ENCODE measurements at places on chromosomes 16 and 17.

DNA sequence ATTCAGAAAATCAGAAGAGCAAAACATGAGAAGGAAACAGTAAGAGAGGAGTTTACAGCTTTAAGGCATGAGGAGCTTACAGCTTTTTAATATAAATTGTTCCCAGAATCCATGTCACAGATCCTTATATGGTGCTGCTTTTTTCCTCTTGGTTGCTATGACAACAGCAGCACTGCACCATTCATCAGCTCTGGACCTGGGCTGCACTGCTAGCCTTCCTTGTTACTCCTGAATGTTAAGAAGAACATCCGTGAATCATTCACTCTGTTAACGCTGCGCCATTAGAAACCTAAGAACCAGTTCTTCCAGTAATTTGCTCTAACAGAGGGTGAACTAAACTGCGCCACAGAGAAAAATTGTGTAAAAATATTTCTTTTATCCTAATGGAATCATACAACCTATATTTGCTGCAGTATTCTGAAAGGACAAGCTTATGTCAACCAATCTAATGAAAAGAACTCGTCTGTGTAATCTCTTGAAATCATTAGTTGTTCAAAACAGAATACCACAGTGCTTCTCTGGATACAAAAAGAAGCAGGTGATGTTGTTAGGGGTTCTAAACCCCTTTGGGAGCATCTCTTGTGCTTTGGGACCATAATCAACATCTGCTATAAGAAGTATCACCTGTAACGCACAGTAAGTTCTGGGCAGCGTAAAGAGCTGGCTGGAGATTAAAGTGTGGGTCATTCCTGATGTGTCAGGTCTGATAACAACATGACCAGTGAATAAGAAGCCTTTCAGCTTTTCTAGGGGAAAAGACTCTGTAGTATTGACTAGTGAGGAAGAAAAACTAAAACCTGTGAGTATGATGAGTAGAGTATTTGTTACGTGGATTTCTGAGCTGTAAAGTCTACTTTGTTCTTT lies 151.2 kb downstream of the TANC2 start:
- no peak for DNase-seq

GRCh38 chr17:17384291-17384615 lies 81.1 kb downstream of the NT5M start:
- DNase-seq = no peak

DNA sequence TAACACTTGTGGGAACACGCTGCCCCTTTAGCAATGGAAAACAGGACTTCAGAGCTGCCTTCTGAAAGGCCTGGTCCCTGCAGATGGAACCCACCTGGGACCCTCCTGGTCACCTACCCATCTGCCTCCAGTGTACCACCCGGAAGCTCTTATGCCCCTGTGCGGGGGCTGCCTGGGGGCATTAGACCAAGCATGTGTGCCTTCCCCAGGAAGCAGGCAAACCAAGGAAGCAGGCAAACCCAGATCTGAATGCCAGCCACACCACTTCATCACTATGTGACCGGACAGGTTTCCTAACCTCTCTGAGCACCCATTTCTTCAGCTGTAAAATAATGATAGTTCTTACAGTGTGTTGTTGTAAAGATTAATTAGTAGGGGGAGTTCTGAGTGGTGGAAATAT lies 20.8 kb upstream of the LRRC37A3 start:
- DNase-seq = no peak

DNA sequence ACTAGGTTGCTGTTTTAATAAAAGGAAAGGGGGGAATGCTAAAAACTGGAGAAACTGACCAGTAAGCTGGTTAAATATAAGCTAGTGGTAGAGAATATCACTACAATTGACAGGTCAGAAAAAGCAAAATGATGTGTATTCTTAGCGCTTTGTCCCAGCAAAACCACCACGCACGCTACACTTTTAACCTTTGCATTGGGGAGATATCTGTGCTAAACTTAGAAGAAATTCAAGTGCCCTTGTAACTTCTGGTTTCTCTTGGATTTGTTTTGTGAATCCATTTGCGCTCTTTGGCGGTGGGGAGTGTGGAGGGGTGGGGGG lies 1.4 kb downstream of the GAN start:
- no peak for DNase-seq

GRCh38 chr17:64328036-64328858 lies 62.4 kb downstream of the PECAM1 start:
- DNase-seq = no peak

GRCh38 chr17:17356931-17357270 lies 53.7 kb downstream of the NT5M start:
- DNase-seq = no peak

DNA sequence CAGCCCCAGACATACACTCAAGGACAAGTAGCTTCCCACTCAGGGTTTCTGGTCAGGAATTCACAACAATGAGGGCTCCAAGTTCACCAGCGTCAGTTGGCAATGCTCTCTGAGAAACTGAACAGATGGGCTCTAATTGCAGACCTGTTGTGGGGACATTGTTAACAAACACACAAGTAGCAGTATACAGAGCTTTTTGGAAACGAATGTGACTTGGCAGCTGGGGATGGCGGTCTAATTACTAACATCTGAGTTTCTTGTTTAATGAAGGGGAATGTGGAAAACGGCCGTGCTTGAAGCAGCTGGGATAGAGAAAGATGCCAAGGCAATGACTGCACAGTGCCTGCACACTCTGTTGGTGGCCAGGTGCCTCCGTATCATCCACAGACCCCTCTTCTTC lies 316.1 kb upstream of the IRX3 start:
- DNase-seq = no peak

- no peak for DNase-seq
Measured at GRCh38 chr17:3543453-3543852, 14.2 kb downstream of the TRPV3 start.

DNA sequence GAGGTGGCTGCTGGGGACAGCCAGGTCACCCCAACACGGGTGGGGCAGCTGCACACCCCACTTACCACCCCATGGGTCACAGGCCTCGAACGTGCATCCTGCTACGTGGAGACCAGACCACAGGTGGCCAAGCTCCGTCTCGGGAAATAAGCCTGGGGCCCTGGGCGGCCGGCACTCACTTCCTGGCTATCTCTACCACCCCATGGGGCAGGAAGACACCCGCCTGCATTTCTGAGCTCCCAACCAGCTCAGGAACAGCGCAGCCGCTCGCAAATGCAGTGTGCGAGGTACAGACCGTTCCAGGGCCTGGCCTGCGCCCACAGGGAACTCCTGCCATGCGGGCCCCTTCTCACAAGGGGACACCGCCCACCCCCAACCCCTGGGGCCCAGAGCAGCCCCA lies 4.9 kb upstream of the GNG13 start:
- no peak for DNase-seq

DNA sequence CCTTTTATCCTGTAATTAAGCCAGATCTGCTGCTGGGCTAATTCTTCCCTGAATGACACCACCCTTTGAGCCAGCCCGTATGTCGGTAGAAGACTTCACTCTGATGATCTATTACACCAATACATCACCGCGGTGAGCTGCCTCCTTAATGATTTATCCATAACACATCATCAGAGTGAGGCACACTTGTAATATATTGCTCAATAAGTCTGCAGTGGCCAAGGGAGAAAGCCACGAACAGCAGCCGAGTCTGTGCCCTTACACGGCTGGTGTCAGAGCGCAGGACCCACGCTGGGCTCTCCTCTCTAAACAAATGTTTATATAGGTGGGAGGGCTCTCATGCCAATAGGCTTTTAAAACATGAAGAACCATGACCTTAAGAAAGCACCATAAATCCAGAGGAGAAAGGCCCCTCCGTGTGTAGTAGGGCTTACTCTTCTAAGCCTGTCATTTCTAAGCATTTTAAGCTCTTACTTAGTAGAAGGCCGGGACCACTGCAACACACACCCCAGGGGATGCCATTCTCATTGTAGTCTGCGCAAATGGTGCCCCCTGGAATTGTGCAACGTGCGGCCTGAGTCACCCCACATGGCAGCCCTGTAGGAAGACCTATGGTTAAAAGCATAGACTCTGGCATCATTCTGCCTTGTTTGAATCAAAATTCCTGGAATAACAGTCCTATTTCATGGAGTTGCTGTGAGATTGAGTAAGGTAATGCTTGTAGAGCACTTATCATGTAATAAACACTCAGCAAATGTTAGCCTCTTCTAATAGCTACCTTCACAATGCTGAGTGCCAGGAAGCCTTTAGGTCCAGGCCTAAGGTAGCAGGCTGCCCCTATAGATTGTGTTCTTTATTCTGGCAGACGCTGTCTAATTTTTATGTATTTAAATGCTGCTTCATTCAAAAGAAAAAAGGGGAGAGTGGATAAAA lies 26.1 kb downstream of the MRPS23 start:
- DNase-seq = no peak

GRCh38 chr17:65853816-65854215 lies 292.4 kb upstream of the AXIN2 start:
- DNase-seq = no peak

DNA sequence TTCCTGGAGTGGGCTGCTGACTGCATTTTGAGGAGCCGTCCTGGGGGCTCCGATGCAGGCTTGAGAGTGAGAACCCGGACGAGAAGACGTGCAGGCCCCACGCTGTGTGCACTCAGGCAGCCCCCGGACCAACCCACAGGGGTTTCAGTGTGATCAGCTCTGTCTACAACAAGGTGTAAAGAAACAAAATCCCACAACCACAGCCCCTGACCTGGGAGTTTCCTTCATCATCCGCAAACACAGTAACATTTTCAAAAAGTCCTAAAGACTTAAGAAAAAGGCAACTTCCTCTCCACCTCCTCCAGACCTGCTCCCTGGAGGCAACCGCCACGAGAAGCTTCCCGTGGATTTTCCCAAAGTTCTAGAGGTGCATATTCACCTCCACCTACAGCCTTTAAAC lies 15.4 kb upstream of the MEAK7 start:
- DNase-seq = no peak

DNA sequence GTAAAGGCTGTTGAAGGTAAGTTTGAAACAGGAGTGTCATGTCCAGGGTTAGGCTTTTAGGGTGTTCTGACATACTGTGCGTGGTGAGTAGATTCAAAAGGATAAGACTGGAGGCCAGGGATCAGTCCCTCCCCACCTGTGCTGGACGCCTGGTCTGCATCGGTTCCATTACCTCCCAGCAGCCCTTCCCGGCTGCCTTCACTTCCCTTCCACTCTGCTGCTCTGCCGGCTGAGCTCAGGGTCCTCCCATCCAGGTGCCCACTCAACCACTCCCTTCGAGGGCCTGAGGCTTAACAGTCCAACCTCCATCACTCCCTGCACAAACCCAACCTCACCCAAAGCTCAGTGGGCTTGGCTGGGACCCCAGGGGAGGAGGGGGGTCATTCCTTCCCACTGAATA lies 4.1 kb upstream of the SLC5A10 start:
- DNase-seq = no peak

- no peak for DNase-seq
Measured at GRCh38 chr17:82269138-82269881, 4.2 kb downstream of the CSNK1D start.

- no peak for DNase-seq
Measured at GRCh38 chr16:58152246-58152868, 23.2 kb upstream of the CFAP20 start.

GRCh38 chr16:20614186-20615141 lies 38.3 kb upstream of the ACSM2B start:
- DNase-seq = no peak

- DNase-seq = no peak
Measured at GRCh38 chr17:2064520-2064971, 9.6 kb downstream of the HIC1 start.

DNA sequence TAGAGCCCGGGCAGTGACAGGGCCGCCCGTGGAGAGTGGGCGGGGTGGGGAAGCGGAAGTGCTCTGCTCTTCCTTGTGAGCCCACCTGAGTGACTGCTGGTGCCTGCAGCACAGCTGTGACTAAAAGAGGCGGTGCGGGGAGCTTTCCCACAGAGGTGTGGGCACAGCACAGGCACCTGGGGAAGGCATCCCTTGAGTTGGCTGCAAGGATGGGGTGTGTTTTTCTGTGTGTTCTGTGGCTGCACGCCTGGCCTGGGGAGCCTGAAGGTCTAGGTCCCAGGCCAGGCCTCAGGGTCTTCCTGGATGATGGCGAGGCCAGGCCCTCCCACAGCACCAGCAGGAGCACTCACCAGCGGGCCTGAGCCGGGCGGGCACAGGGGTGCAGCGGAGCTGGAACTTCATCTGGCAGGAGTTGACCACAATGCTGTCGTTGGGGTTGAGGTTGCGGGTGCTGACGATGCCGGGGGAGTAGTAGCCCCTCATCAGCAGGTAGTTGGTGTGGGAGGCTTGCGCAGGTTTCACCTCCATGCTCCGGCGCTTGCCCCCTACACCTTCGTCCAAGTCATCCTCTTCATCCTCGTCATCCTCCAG lies 67.1 kb downstream of the IL21R start:
- DNase-seq = no peak

DNA sequence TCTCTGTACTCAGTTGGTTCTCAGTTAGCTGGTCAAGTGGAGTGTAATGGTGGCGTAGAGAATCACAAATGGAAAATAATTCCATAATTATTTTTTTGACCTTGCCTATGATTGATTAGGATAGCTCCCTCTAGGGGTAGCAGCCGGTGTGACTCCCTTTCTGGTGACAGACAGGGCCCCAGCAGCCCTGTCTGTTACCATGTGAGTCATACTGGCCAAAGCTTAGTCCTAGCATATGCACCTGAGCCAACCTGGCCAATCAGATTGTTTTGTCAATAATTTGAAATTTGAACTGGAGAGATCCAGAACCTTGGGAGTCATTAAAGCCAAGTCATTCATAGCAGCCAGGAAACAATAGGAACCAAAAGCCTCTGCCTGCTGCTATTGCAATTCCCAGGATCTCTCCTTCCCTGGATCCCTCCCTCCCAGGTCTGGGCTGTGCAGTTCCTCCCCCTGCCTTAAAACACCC lies 5.6 kb downstream of the PNPO start:
- DNase-seq = peak; percentile 69

DNA sequence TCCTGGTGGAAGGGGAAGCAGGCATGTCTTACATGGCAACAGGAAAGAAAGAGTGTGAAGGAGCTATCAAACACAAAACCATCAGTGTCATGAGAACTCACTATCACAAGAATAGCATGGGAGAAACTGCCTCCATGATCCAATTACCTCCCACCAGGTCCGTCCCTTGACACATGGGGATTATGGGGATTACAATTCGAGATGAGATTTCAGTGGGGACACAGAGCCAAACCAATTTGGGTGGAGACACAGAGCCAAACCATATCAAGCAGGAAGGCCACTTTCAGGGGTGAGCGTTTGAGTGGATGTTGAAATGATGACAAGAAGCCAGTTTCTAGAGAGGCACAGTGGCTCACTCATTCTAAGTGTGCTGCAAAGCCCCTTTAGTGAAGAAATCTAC lies 143.8 kb downstream of the CPPED1 start:
- DNase-seq = no peak

- DNase-seq = no peak
Measured at GRCh38 chr16:31485571-31485970, 2.6 kb downstream of the SLC5A2 start.

- peak; percentile 49 for DNase-seq
Measured at GRCh38 chr16:19696328-19696727, 21.7 kb downstream of the KNOP1 start.

DNA sequence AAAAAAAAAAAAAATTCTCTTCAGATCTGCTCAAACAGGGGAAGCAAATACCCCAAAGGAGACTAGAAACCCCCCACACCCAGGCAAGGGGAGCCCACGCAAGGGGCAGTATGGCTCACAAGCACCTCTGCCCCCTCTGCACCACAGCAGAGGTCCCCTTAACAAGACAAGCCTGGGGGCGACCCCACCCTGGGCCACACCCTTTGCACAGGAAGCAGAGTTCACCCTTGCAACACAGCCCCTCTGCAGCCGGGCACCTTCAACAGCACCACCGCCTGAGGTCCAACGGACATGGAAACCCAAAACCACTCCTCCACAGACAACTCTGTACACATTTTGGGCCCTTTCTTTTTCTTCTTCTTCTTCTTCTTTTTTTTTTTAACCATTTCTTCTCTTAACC lies 12.8 kb downstream of the AXIN1 start:
- DNase-seq = no peak

- DNase-seq = no peak
Measured at GRCh38 chr16:30744183-30744582, 4.0 kb upstream of the PHKG2 start.
